ENCODE measurements at places on chromosomes 4 and X. TPM values are rescaled to one million over a fixed set of nuclear protein-coding genes. Genes with fewer than 3 reads are reported as not detected.

The PNMA6F gene
- total RNA-seq: not detected

DNA sequence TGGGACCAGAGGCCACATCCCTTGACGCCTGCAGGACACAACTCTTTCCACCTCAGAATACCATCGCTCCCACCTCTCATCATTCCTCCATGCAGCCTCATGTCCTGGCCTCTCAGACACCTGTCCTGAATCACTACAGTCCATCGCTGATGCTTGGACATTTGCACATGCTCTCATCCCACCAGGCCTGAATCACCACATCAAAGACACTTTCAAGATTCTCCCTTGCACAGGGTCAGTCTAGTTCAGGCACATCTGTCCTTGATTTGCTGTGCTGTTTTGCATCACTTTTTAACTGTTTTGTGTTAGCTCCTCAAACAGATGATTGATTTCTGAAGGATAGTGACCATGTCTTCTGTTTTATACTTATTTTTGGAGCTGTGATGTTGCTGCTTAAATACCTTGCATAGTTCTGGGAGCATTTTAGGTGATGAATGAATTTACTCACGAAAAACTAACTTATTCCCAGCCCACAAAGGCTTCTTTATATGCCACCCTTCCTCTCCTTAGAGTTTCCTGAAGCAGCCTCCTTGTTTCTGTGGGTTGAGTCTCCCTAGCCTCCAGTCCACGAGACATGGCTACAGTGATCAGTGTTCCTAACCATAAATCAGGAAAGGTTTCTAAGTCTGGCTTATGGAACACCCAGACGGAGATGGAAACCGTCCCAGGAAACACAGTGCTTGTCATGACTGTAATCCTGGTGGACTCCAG, 2.6 kb downstream of the FAM114A1 start:
- DNase-seq: no peak

The SLC7A11 gene
- total RNA-seq: 7.8 TPM

DNA sequence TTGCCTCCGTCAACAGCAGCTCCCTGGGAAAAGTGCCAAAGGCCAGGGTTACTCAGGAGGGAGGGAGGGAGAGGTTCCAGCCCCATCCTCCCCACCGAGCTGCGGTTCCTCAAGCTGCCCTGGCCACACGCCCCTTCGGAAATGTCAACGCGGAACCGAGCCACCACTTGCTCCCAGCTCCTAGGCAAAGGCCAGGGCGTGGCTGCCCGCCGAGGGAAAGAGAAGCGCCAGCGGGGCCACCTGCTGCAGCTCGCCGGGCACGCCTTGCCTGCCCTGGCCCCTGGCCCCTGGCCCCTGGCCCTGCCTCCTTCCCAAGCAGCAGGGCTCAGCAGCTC, 15.3 kb downstream of the SLC6A8 start:
- DNase-seq: peak; percentile 48

DNA sequence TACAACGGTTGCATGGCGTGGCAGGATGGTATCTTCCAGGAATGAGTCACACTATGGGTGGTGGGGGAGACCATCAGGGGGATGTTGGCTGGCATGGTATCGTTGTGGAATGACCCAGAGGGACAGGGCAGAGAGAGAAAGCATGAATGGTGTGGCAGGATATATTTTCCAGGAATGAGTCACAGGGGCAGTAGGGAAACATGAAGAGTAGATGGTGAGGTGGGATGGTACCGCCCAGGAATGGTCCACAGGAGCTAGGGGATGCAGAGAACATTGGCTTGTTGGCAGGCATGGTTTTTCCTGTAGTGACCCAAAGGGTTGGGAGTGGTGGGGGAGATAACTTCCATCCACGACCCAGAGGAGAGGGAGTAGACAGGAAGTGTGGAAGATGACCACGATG, 62.4 kb downstream of the MAOA start:
- peak; percentile 76 for DNase-seq

The GAGE2A gene
- total RNA-seq: not detected

Measured in M059J (cell line).